CD8-positive, alpha-beta memory T cell (primary cell): ENCODE measurements at places on chromosomes 7 and 10.

DNA sequence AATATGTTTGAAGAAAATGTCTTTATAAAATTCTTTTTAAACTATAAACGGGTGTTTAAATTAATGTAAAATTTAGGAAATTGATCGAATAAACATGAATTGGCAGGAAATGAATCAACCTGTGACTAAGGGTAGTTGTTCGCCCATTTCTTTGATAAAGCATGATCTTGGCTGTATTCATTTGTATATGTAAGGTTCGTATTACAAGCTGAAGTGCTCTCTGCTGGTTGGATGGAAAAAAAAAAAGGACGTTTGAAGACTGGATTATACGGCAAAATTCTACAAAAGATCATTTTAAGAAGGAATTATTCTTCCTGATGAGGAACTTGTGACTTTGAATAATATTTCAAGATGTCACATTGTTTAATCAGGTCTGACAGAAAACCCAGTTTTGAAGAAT, 185.4 kb upstream of the ANK3 start:
- DNase-seq = no peak

GRCh38 chr10:118339111-118339510, 3.0 kb downstream of the FAM204A start:
- no peak for DNase-seq

DNA sequence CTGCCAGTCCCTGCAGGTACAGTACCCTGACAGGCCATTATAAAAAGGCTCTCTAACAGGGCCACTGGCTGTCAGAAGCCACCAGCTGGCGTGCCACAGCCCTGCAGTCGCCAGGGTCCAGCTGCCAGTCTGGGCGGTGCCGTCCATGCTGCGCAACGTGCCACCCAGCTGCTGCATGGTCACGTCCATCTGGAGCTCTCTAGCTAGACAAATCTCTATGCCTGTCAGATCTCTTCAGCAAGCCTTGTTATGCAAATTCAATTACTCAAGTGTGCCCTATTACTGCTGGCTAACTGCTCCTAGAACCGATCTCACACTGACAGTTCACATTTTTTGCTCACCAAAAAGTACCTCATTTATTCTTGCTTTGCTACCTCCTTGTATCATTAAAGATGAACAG, 75.9 kb downstream of the HIBADH start:
- DNase-seq = no peak

GRCh38 chr10:1208366-1209311, 152.5 kb downstream of the WDR37 start:
- no peak for DNase-seq

- DNase-seq = no peak
Observed at GRCh38 chr10:111677759-111678158, 505.8 kb downstream of the GPAM start.

- DNase-seq = no peak
Observed at GRCh38 chr7:157004521-157005455, 5.7 kb downstream of the MNX1 start.

- no peak for DNase-seq
Observed at GRCh38 chr10:24255115-24255880, 46.4 kb downstream of the KIAA1217 start.

DNA sequence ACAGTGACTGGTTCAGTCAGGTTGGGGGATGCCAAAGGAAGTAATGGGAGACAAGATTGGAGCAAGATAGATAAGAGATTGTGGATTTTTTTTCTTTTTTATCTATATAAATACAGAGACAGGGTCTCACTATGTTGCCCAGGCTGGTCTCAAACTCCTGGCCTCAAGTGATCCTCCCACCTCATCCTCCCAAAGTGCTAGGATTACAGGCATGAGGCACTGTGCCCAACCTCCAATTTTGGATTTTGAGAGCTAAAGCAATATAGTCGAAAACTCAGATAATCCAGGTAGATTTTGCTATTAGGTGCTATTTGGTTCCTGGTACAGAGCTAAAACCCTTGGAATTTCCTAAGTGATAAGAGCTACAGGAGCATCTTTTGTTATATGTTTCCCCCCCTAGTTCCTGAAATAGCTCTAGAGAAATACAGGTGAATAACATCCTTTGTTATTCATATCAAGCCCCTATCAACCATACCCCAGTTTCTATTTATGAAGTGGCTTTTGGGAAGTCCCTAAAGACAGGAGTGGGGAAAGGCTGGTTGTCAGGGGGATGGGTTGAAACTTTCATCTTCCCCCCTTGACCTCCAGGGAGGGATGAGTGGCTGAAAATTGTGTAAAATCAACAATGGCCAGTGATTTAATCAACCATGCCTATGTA, 151.2 kb downstream of the CFTR start:
- DNase-seq = no peak

- no peak for DNase-seq
Observed at GRCh38 chr7:46168671-46169383, 247.8 kb upstream of the IGFBP3 start.

- no peak for DNase-seq
Observed at GRCh38 chr7:66257481-66257880, 52.3 kb downstream of the TPST1 start.

DNA sequence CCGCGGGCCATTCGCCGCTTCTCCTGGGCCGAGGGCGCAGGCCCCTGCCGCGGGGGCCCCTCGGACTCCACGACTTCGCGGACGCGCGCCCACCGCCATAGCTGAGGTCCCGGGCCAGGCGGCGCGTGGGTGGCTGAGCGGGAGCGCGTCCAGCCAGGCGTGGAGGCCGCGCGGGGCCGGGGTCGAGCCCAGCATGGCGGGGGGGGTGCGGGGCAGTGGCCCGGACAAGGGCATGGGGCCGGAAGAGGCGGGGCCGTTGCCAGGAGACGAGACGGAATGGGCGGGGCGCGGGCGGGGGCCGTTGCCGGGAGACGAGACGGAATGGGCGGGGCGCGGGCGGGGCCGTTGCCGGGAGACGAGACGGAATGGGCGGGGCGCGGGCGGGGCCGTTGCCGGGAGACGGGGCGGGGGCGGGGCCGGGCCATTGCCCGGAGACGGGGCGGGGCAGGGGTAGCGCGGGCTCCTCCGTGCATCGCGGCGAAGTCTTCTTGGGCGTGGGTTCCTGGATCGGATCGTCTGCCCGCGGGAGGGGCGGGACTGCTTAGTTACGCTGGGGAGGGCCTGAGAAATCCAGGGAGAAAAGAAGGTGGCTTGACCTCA, 14.8 kb downstream of the ADAM8 start:
- DNase-seq = peak; percentile 91

- peak; percentile 72 for DNase-seq
Observed at GRCh38 chr7:1920266-1920681, 250.2 kb downstream of the ELFN1 start.

GRCh38 chr7:139738101-139738489, 39.7 kb downstream of the HIPK2 start:
- DNase-seq = no peak

DNA sequence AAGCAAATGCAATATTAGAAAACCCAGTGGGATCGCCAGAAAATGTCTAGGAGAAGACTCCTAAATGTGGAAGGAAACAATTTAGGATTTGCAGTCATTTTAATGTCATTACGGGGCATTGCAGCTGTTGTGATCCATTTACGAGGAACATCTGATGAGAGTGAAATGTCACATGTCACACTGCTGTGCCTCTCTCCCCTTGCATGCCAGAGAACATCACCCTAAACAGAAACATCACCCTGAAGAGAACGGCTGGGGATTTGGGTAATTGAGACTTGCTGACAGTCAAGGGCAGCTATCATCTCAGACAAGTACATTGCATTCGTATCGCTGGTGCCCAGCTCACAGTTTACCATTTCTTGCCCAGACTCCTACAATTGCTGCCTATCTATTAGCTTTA, 785.7 kb upstream of the POM121L12 start:
- DNase-seq = no peak

DNA sequence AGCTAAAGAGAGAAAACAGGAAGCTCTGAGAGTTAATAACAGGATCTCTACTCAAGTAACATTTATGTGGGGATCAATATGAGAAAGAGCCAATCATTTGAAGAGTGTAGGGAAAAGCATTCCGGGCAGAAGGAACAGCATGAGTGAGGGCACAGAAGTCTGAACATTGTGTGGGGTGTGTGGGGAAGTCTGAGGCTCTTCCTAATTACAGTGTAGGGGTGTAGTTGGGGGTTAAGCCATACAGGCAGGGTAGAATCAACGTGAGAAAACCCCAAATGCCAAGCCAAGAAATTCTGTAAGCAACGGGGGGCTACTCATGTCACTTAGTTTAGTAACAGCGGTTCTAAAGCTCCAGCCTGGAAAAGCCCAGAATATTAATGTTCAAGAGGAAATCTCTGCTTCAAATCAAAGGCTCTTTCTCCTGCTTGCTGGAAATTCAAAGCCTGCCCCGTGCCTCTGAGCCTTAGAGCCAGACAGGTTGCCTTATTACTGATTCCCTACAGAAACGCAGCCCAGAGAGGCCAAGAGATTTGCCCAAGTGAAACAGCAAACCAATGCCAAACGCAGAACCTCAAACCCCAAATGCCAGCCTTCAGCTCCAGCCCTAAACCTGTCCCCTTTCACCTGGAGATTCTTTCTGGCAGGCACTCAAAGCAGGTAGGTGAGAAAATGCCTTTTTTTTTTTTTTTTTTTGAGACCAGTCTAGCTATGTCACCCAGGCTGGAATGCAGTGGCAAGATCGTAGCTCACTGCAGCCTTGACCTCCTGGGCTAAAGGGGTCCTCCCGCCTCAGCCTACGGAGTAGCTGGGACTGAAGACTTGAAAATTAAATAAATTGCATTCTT, 36.1 kb downstream of the DNAJB12 start:
- DNase-seq = no peak

- no peak for DNase-seq
Observed at GRCh38 chr7:16359216-16359615, 62.1 kb downstream of the CRPPA start.

- no peak for DNase-seq
Observed at GRCh38 chr7:129779602-129780256, 168.2 kb downstream of the NRF1 start.

- DNase-seq = no peak
Observed at GRCh38 chr10:91587710-91588638, 44.9 kb downstream of the PPP1R3C start.

- no peak for DNase-seq
Observed at GRCh38 chr7:44713141-44713540, 35.5 kb upstream of the ZMIZ2 start.

GRCh38 chr7:37382546-37383088, 66.0 kb downstream of the ELMO1 start:
- DNase-seq = no peak

DNA sequence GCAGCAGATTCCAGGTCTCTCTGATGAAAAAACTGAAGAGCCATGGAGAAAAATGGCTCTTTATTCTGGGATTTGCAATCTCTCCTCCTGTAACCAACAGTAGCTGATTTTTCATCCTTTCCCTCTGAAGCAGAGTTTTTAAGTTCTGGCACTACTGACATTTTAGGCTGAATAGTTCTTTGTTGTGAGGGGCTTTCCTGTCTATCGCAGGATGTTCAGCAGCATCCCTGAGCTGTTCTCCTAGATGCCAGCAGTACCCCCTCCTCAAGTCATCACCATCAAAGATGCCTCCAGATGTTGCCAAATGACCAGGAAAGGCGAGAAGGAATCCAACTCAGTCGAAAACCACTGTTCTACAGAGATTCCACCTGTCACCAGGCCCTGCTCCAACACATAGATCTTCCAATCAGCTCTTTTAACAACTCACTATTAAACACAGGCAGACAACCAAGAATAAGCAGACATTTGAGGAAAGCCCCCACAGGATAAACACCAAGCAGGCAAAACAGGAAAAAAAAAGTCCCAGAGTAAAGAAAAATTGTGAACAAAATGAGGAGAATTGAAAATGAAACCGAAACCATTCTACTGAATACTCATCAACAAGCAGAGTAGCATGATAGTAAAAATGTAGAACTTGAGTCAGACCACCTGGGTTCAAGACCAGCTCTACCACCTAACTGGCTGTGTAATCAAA, 124.8 kb downstream of the MPP7 start:
- DNase-seq = peak; percentile 21

GRCh38 chr10:129136951-129137350, 330.1 kb upstream of the MGMT start:
- DNase-seq = no peak

DNA sequence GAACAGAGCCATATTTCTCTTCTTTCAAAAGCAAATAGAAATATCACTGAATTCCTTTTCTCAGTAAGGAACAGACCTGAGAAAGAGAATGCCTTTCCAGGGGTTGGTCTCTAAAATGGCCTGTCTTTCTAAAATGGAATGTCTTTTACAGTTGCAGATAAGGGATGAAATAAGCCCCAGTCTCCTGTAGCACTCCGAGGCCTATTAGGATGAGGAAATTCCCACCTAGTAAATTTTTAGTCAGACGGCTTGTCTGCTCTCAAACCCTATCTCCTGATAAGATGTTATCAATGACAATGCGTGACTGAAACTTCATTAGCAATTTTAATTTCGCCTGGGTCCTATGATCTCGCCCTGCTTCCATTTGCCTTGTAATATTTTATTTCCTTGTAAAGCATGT, 2.9 kb upstream of the EFCAB10 start:
- no peak for DNase-seq

DNA sequence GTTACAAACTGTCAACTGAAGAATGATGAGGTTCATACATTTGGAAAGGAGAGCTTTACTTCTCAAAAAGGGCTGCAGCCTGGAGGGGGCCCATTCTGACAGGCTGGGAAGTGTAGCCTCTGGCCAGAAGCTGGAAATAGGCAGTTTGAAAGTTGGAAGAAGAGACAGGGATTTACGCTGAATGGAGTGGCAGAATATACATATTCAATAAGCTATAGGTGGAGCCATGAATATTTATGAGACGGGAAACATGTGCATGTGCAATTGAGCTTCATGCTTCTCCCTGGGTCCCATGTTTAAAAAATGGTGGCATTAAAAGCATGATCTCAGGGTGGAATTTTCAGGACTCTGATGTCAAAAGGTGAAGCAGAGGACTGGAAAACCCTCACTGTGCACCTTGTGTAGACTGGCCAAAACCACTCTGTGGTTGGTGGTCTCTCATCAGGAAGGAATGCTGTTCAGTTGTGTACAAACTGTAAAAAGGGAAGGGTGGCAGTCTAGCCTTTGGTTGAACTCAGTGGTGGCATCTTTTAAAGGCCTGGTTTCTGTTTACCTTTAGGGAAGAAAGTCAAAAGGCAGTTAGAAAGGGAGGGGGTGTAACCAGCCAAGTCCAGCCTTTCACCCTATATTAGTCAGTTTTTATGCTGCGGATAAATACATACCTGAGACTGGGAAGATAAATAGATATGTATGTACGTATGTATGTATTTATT, 7.2 kb upstream of the ACTR3B start:
- DNase-seq = no peak
